ENCODE measurements at places on chromosomes 1 and 21.
A peak's percentile ranks its signal among the peaks of the same experiment; 100 is the strongest.

- DNase-seq = no peak
Measured at GRCh38 chr1:243335292-243335691, 79.5 kb downstream of the SDCCAG8 start.

GRCh38 chr1:225875044-225875815 is 7.0 kb downstream of the TMEM63A start:
- no peak for DNase-seq

DNA sequence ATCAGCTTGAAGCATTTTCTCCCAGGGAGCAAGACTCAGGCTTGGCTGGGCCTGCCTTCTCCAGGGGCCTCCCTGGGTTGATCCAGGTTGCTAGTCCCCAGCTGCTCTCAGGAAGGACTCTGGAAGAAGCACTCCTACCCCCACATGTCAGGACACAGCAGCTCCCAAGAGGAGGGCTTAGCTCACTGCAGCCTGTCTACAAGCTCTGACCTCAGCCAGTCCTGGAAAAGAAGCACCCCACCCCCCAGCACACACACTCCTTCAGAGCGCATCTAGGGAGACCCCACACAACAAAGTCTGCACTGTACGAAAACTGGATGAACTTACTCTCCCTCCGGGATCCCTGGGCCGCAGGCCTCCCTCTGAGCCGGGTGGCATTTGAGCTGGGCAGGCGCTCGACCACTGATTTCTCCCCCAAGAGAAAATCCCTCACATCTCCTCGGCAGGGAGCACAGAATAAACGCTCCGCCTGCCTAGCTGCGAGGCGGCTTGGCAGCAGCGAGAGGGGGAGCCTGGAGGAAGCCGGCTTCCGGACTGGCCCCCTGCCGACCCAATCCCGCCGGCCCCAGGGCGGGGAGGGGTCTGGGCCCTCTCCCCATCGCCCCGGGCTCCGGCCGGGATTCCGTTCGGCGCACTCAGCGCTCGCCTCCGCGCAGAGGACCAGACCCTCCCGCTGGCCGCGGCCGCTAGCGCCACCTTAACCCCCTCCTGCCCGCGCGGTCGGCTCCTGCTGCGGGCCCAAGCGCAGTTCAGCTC is at the start of gene KCNA2:
Gene KCNA2, minus strand, starts transcription at position 458 of the 756 bp plus-strand sequence. CDS start 1,576 bp downstream, outside the sequence.
- peak; percentile 62 for DNase-seq

DNA sequence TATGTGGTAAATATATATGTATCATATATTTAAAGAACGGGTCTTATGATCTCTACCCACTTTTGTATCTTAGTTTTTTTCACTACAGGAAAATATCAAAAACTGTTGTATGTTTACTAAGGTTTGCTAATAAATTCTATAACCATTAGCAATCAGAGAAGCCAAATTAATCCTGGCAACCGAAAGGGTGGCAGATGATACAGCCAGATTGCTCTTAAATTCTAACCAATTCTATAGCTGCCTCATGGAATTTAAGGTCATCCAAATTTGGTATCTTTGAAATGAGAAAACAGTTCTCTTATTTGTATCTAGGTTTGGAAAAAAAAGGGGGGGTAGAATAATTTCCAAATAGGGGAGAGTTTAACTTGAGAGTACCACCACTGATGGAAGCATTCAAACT is 591.2 kb downstream of the SMYD3 start:
- DNase-seq = no peak

- DNase-seq = peak; percentile 55
Measured at GRCh38 chr1:50423670-50424000, 392 bp upstream of the DMRTA2 start.

DNA sequence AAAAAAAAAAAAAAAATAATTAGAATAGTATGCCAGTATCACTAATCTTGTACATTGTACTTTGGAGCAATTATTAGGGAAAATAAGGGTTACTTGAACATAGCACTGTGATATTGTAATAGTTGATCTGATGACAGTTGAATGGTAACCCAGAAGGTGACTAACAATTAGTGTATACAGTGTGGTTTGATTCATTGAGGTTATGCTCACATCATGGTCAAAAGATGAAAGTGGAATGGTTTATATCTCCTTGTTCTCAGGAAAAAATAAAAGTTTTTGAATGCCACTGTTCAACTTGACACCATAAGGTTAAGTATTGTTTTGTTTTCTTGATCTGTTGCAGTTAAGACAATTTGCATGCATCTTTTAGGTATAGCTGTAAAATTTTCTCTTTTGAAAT is 87.0 kb downstream of the GPR52 start:
- no peak for DNase-seq

GRCh38 chr21:41362605-41363369 is 960 bp downstream of the MX2 start:
- no peak for DNase-seq

GRCh38 chr1:7630378-7630777 is 140.7 kb upstream of the VAMP3 start:
- no peak for DNase-seq

GRCh38 chr1:235749755-235750300 is 100.2 kb upstream of the GNG4 start:
- DNase-seq = no peak

DNA sequence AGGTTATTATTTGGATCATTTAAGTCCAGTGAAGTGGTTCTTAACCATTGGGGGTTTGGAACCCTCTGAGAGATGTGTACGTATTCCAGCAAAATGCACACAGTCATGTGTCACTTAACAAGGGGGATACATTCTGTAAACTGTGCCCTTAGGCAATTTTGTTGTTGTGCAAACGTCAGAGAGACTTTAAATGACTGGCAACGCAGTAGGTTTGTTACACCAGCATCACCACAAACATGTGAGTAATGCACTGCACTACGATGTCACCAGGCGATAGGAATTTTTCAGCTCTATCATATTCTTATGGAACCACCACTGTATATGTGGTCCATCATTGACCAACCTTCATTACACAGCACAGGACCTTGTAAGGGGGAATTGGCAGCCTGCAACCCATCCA is 11.9 kb downstream of the AHCYL1 start:
- DNase-seq = no peak

- peak; percentile 66 for DNase-seq
Measured at GRCh38 chr1:151988405-151988923, 5.2 kb downstream of the S100A10 start.

DNA sequence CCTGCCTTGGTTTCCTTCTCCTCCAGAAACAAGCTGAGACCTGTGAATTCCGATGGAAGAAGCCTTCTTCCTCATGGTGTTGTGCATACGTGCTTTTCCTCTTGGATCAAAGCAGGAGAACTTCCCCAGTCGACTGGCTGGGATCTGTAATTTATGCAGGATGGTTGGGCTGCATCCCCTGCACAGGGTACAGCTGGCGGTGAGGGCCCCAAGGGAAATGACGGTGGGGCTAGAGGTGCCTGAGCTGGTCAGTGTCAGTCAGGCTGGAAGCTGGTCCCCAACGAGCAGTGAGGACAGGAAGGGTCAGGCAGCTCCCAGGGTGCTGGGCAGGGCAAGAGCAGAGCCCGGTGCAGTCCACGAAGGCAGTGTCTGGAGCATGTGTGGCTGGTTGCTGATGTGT is 106.7 kb downstream of the CNIH3 start:
- no peak for DNase-seq

GRCh38 chr1:2501041-2501819 is 25.1 kb downstream of the PLCH2 start:
- no peak for DNase-seq

DNA sequence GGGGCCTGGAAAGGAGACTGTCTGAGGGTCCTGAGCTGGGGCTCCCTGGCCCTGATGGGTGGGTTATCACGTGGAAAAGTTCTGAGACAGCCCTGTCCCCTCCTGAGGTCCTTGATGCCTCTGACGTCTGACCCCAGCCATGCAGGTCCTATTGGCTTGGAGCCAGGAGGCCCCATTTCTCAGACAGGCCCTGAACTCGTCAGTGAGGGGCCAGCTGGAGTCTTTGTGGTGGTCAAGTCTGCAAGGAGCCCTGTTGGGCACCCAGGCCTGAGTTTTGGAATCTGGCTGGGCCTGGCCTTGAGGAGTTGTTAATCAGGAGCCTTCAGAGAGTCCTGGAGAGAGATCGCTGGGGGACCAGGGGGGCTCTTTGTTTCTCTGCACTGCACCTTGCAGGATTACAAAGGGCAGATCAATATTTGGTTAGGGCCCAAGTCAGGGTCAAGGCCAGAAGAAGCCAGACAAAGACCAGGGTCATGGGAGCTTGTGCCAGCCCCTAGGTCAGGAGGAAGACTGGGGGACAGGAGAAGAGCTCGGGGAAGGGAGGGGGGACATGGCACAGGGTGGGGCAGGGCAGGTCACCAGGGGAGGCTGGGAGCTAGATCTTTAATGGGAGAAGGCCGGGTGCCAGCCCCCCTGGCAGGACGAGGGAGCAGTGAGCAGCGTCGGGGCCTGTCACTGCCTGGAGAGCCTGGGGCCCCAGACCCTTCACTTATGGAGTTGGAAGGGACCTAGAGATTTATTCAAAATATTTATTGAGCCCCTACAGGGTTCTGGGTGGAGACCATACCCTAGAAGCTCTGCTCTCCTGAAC is 83.2 kb downstream of the PTPRU start:
- DNase-seq = no peak

DNA sequence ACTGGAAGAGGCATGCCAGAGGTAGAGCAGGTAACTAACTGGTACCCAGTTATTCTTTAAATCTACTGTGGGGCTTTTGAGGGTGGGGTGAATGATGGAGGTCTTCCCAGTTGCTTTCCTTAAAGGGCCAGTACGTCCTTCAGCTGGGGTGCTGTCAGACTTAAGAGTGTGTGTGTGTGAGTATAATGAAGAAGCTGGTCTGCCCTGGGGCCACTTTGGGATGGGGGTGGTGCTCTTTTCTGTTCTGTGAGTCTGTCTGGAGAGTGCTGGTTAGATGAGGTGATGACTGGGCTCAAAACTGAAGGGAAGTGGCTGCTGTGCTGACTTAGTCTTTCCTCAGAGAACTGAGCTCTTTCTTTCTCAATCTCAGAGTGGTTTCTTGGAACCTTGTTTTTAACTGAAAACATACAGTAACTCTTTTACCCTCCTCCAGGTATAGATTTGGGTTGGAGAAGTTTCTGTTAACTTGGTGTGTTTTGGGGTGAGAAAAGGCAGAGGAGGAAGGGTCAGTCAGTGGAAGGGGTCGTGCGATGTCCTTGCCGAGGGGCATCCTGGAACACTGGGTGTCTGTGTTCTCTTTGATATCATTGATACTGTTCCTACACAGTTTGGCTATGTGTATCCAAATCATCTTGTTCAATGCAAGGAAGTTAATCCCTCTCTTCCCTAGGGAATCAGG is 746 bp downstream of the MACF1 start:
- peak; percentile 66 for DNase-seq

DNA sequence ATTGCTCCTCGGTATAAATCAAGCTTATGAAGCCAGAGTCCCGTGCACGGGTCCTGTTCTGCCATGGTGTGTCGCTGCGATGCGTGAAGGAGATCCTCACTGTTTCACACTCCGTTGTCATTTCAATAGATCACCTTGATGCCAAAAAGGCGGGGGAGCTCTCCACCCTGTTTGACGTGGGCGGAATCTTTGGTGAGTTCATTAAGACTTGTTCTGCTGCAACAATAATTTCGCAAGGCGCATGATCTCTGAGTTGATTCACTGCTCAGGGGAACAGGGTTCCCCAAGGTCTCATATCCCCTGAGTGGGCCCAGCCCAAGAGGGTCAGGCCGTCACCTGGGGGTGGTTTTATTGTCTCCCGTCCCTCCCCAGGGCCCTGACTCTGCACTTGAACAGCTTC is 50.0 kb downstream of the SLC37A1 start:
- no peak for DNase-seq

DNA sequence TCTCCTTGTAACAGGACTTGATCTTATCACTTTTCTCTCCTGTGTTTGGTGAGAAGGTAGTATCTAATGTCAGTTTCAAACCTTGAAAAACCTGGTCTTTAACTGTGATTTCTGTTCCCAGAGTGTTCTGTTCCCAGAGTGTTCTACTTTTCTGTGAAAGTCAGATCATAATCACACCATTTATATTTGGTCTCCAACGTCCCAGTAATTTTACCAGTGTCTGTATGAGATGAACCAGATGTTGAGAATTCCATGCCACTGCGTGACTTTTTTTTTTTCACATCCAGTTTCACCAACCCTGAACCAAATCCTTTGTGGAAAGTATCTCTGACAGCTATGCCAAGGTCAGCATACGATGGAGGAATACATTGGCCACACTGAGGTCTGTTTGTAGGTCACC is 365.2 kb downstream of the USP25 start:
- DNase-seq = no peak

- DNase-seq = no peak
Measured at GRCh38 chr1:10628685-10629084, 153.9 kb downstream of the PEX14 start.

DNA sequence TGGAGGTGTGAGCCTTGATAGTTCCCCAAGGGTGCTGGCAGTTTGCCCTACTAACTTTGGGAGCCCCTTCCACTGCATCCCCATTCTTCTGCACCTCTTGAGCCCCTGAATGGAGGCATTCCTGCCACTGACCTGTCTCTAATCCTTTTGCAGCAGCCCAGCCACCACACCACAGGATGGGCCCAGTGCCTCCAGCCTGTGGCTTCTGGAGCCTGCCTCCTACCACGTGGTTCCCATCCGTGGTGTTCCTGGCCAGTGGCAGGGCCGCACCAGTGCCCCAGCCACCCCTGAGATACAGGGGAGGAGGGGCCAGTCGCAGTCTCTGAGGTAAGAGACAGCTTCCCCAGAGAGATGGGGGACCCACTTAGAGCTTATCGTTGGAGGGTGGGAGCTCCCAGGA is 14.4 kb downstream of the INAVA start:
- no peak for DNase-seq

DNA sequence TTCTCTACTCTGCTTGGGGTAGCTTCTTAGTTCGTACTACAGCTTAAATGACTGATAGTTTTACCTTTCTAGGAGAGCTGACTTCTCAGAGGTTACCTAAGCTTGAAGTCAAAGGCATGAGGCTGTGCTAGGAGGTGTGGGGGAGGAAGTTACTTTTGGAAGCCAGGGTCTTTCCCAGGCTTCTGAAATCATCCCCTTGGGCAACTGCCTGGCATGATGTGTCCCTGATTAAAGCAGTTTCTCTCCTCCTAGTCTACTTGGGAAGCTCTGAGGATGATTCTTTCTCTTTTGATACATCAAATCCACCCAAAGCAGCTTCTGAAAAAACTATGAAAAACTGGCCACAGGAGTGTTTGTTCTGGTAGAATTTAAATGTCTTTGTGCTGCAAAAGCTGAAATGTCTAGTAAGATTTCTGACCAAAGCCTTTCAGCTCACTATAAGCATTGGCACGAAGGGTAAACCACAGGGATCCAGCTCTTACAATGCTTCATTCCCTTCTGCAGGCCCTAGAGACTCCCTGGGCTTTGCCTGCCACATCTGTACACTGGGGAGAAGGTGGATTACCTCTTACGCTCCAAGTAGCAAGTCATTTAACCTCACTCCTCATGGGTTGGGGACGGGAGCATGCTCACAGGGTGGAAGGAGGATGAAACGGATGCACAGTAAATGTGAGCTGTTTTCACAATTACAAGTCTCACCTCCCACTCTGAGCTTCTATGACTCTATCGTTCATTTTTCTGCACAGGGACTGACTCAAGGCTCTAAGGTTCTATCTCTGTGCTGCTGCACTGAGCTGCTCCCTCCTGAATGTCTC is 59.6 kb downstream of the RUNX1 start:
- no peak for DNase-seq

DNA sequence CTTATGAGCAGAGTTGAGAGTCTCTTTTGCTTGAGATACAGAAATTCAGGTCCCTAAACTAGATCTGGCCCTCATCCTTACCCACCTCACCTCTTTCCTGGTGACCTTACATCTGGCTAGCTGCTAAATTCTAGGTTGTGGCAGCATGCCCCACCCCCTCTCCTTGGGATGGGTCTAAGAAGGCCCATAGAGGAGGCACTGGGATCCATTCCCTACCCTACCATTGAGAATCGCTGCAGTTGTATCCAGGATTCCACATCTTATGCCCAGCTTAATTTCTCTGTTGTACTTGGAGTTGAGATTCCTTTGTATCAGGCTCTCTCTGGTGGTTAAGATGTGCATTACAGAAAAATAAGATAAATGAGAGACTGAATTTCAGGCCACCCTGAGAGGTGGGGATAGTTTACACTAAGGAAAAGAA is 9.5 kb upstream of the TMEM39B start:
- DNase-seq = peak; percentile 66

Data from AG20443 (cell line).